Hematopoietic multipotent progenitor cell treated with erythropoietin and hydrocortisone succinate and interleukin-3 and kit ligand, for 4 days (in vitro differentiated cells): ENCODE measurements at places on chromosomes 6 and 20.
A peak's percentile ranks its signal among the peaks of the same experiment; 100 is the strongest.

GRCh38 chr6:39760226-39760952 lies 31.8 kb upstream of the DAAM2 start:
- DNase-seq = no peak

DNA sequence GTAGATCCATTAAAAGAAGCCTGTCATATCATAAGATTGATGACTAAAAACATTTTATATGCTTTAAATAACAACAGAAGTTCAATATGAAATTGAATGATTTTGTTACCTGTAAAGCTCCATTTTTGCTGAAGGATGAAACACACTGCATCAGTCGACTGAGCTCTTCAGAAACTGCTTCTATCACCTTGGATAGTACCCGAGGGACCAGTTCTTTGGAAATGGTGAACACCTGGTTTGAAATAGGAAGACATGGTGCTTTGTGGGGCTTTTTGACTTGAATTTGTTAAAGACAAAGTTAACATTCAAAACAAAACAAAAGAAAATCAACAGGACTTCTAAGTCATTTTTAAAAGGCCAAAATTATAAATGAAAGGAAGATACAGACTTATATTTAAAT lies 105.7 kb downstream of the IRF4 start:
- no peak for DNase-seq

- DNase-seq = peak; percentile 41
Observed at GRCh38 chr6:109687271-109687761, 3.7 kb downstream of the AK9 start.

- peak; percentile 19 for DNase-seq
Observed at GRCh38 chr6:131107151-131107550, 28.1 kb upstream of the AKAP7 start.

GRCh38 chr6:143882401-143882930 lies 18.2 kb downstream of the ZC2HC1B start:
- no peak for DNase-seq

DNA sequence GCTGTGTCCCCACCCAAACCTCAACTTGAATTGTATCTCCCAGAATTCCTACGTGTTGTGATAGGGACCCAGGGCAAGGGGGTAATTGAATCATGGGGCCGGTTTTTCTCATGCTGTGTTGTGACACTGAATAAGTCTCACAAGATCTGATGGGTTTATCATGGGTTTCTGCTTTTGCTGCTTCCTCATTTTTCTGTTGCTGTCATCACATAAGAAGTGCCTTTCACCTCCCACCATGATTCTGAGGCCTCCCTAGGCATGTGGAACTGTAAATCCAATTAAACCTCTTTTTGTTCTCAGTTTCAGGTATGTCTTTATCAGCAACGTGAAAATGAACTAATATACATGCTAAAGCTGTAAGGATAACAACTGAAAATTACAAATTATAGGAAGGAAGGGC lies 88.3 kb downstream of the CDYL start:
- peak; percentile 55 for DNase-seq

GRCh38 chr6:157385482-157385881 lies 4.5 kb downstream of the ZDHHC14 start:
- no peak for DNase-seq

- no peak for DNase-seq
Observed at GRCh38 chr20:31425797-31426196, 14.6 kb upstream of the DEFB123 start.
